ENCODE measurements at places on chromosomes 2 and 18.
A peak's percentile ranks its signal among the peaks of the same experiment; 100 is the strongest.

- DNase-seq: no peak
These were observed 15.0 kb downstream of the GPR45 start for GRCh38 chr2:105256431-105257047.

DNA sequence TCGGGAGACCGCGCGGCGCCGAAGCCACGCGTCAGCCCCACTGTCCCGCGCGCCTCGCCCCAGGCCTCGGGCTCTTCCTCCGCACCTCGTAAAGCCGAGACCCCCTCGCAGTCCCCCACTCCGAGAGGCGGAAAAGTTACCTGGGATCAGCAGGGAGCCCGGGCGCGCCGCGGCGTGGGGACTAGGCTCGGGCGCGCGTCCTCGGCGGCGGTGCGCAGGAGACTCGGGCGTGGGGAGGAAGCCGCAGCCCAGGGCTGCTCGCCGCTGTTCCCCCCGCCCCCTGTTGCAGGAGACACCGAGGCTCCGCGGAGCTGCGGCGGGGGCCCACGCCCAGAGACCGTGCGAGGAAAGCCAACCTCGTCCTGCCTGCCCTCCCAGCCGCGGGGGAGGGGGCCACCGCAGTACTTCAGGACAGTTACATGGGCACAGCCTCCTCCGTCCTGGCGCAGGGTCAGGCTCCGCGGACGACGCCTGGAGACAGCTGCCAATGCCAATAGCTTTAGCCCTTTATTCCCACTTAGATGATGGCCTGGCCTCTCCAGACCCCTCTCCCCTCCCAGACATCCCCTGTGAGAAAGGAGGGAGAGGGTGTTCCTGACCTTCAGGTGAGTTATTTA lies at the start of gene EPB41L3:
TSS of gene EPB41L3 (minus strand) at position 225 of the 617 bp plus-strand sequence. CDS start 54,814 bp downstream, outside the sequence.
- DNase-seq: peak; percentile 47

DNA sequence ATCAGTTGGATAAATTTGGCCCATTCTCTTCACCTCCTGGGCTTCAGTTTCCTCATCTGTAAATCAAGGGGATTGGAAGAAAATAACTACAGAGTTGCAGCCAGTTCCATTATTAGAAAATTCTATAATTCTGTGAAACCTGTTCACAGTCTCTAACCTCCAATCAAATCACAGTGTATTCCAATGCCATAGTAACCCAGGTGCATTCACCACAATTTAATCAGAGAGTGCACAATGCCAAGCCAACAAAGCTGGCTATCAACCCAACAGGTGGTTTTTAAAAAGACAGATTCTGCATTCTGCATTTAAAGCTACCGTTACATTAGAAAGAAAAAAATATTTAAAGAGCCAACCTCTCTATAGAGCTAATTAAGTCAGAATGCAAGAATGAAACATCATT lies 308.6 kb downstream of the RNF144A start:
- no peak for DNase-seq

GRCh38 chr18:37564711-37565100 lies 892 bp downstream of the CELF4 start:
- no peak for DNase-seq

GRCh38 chr2:9230881-9231280 lies 24.3 kb downstream of the ASAP2 start:
- DNase-seq: no peak

DNA sequence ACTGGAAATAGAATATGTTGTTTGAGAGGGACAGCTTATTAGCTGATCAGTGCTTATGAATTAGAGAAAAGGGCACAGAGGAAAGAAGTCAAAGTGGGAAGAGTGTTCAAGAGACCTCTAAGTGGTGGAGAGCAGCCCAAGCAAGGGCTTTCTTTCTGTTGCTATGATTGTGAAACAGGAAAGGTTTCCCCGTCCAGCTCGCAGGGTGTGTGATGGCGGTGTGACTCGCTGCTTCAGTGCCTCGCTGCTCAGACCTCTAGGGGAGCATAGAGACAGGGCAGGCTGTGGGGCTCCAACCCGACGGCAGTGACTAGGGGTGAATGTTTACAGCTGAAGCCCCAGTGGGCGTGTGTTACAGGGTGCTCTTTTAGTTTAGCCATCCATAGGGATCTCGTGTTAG lies 166.5 kb upstream of the COPS8 start:
- no peak for DNase-seq

DNA sequence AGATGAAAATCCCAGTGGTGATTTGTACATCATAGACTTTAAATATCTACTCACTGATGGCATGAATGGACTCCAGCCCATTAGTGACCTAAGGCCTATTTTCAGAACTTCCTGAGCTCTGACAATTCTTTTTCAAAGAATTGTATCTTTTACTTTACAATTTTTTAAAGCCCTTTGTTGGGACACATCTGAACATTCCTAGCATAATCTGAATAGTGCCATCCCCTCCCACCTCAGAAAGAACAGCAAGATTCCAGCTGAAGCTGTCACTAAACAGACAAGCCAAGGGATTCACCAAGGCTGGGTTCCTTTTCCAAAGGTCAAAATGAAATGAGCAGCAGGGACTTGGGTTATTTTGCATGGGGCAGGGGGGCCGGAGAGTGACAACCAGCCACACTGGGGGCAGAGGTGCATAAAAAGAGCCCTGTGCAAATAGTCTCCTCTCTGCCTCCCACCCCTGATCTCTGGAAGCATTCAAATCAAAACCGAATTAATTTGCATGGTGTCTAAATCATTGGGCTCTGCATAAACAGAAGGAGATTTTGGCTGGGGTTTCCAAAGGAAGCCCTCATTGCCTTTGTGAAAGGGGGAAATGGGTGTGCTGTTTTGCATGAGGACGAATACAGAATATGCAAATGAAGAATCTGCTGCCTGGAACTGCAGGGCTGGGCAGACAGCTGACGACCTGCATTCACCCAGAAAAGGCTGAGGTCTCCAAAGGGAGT lies 17.2 kb downstream of the EPHA4 start:
- no peak for DNase-seq

DNA sequence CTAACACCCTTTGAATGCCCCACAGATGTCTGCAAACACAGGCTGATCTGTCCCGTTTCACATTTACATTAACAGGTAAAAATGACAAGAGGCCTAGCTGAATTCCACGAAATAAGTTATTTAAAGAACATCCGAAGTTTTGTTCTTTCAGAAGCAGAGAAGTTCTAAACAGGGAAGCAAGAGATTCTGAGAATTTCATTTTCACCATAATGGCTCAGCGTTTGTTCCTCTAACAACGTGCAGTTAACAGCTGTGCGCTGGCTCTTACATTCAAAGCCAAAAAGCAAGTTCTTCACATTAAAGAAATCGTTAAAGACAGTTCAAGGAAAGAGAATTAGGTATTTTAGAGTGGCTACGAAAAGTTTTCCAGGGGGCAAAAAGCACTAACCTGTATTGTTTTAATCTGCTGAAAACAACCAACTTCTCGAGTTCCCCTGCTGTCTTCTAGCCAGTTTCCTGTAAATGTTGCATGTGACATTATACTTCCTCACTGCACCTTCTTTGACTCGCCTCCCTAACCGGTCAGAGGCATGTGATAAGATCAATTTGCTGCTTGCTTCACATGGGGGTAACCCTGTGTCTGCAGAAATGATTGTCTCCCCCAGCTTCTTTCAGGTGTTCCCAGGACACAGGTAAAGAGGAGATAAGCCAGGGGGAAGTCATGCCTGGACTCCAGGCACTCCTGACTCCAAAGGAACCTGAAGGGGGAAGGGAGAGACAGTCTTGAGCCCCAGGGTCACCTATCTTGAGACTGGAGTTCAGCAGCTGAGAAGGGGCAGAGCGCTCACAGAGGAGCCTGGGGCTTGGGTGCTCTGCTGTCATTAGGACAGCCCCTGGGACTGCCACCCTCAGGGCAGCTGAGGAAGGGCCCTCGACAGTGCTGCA lies 36.8 kb upstream of the WIPF1 start:
- peak; percentile 60 for DNase-seq

GRCh38 chr2:113831161-113831560 lies 58.7 kb upstream of the ACTR3 start:
- DNase-seq: no peak

GRCh38 chr2:98524168-98524567 lies 79.5 kb downstream of the INPP4A start:
- DNase-seq: no peak

DNA sequence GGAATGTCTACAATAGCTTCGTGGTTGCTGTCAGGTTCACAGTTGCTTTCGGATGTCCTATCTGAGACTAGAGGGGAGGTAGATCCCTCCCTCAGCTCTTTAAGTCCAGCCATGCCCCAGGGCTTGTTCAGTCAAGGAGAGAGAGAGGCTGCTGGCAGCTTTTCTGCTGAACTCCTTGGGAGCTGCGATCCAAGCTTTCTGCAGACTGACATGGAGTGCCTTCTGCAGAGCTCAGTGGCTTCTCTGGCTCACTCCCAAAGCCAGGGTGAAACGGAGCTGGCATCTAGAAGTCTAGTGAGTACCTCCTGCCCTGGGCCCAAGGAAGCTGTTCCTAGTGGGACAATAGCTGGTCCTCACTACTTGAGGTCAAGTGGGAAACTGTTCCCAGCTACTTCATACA lies 62.5 kb downstream of the TMEM17 start:
- no peak for DNase-seq

DNA sequence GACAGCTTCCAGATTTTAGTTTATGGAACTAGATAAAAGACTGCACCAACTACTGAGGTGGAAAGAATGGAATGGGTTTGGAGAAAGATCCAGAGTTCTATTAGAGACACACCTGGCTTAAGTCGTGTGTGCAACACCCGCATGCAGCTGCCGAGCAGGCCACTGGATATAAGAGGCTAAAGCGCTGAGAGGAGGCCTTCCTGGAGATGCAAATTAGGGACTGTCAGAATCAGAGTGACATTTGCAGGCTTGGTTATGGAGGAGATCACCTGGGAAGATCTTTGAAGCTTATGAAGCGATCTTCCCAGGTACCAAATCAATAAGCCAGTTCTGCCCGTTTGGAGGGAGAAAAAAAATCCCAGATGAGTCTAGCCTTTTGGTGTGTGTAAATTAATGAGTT lies 30.4 kb upstream of the KLHL29 start:
- DNase-seq: no peak

DNA sequence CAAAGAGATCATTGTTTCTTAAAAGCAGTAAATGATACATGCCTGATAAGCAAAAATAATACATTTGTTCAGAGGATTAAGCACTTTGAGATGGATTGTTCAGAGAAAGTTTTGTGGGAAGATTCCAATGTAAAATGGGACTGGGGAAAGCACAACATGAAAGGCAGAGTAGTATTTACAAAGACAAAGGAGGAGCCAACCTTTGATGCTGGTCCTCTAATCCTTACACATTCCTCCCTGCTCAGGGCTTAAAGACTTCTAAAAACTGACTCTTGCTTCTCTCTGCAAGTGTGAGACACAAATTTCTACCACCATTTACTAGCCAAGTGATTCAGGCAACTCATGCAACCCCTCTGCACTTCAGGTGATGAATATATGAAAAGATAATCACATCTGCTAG lies 47.2 kb upstream of the REG3G start:
- DNase-seq: no peak

- peak; percentile 48 for DNase-seq
These were observed 124.2 kb downstream of the NFATC1 start for GRCh38 chr18:79519751-79520477.

DNA sequence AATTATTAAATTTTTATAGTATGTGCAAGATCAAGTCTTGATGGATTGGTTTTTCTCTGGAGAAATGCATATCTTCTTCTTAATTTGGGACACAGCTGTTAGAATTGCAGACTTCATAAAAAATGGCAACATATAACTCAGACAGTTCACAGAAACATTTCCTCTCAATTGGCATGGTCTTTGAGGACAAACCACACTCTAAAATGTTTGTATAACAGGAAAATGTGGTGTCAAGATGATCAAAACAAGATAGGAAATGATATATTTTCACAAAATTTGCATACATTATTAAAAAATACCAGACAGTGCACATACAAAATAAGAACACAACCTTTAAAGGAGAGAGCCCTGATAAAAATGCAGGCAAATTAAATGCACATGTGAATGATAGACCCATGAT lies 63.9 kb downstream of the ICOS start:
- no peak for DNase-seq

DNA sequence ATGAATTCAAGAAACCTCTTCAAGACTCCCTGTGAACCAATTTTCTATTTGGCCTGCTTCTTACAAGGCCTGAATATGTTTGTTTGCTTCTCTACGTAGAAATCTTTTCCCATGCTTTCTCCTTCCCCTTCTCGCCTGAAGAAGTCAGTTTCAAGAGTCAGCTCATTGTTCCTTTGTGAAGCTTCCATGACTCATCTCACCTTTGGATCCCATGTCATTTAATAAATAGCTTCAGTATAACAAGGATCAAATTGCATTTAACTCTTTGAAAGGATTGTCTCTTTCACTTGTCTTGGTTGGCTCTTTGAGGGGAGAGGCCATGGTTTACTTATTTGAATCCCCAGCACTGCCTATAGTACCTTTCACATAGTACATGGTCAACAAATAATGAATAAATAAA lies 28.4 kb downstream of the CPS1 start:
- no peak for DNase-seq

- no peak for DNase-seq
These were observed 223.1 kb upstream of the SP5 start for GRCh38 chr2:170492010-170492409.

- no peak for DNase-seq
These were observed 114.3 kb downstream of the PRKCE start for GRCh38 chr2:45765728-45766254.

DNA sequence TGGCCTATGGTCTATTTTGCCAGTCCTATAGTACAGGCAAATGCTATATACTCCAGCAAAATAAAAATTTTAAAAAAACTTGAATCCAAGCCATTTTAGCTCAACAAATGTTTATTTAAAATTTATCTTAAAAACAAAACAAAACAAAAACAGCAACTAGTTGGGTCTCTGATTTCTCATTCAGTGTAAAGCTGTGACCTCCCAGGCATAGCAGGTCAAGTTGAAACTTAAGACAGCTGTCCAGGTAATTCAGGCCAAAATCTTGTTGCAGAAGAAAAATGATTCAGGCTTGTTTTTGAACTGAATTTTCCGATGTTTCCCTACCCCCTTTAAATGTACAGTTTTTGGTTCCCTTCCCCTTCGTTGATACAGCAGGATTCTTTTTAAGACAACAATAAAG lies 58.5 kb downstream of the CABLES1 start:
- no peak for DNase-seq

DNA sequence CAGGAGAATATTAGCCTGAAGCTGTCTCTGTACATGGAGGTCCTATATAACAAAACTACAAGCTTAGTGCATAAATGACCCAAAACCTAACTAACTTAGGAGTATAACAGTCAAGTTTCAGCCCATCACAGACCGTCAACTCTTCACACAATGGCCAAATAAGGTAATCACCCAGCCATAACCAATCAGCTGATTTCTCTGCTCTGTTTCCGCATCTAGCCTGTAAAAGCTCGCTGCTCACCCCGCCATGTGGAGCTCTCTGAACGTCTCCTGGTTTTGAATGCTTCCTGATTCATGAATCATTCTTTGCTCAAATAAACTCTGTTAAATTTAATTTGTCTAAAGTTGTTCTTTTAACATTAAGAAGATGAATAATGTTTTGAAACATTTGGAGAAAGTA lies 593.6 kb downstream of the TMX3 start:
- no peak for DNase-seq

DNA sequence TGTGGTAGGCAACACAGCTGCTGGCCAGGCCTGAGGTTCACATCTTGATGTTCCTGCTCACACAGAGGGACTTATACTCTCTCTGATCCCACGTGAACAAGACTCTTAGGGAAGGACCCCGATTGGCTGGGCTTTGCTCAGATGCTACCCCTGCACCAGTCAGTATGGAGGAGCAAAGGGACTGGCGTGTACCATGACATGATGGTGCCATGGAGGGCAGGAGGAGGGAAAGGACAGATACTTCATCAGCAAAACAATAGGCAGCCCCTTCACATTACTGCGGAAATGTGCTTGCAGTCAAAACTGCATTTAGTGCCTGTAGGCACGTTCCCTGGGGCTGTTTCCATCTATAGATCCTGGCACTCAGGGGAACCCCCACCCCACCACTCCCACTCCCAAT lies 42.7 kb downstream of the ZFP36L2 start:
- no peak for DNase-seq

- no peak for DNase-seq
These were observed 14.1 kb downstream of the LIMS1 start for GRCh38 chr2:108548208-108549003.
